Stimulated activated naive CD8-positive, alpha-beta T cell treated with anti-CD3 and anti-CD28 coated beads, Interleukin-15, Interleukin-2, amounts not matched to agents 100 U/mL and 50 U/mL, for 24 hours (primary cell): ENCODE measurements at places on chromosomes 6 and 20.

DNA sequence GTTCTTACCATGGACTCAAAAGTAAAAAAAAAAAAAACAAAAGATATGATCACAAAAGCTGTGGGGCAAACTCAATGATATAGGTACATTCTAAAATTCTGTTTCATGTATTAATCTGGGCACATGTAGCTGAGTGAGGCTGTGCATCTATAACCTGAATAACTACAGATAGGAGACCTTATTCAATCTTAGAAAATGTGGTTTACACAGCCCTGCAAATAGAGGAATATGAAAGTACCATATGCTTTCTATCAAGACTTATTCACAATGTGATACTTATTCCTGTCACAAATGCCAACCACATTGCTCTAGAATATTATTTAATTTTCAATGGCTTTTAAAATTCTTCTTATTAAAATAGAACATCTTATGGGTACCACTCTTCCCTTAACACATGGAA is 3.1 kb upstream of the SPACA1 start:
- DNase-seq, result no peak

DNA sequence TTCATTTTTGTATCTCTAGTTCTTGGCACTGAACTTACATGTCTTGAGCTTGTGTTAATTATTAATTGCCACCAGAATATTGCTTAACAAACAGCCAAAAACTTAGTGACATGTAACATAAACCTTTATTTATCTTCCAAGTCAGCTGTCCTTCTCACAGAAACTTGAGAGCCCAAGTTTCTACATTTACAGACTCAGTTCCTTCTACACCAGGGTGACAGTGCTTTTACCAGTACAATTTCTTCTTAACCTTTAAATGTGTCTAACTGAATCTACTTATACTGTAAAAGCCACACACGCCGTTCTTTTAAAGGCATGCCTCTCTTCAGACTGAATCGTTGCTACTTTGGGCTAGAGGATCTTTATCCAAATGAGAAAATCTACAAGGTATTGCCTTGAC is 539.2 kb downstream of the GRIK2 start:
- DNase-seq, result no peak

DNA sequence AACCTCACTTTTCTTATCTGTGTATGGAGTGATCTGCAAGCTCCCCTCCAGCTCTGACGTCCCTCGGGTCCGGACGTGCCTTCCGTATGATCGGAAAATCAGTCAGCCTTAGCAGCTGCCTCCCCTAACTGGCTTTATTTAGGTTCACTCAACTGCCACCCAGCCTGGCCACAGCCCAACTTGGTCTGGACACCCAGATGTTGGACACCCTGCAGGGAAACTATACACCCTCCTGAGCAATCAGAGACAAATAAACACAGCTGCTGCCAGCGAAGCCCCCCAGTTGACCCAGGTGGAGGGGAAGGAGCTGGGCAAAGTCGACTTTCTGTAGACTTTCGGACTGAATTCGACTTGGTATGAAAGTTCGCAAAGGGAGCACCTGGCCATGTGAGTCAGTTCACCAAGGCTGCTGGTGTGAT is 28.9 kb downstream of the TBC1D7 start:
- DNase-seq, result no peak

- DNase-seq, result no peak
Measured at GRCh38 chr6:32879691-32880090, 25.7 kb downstream of the PSMB9 start.

DNA sequence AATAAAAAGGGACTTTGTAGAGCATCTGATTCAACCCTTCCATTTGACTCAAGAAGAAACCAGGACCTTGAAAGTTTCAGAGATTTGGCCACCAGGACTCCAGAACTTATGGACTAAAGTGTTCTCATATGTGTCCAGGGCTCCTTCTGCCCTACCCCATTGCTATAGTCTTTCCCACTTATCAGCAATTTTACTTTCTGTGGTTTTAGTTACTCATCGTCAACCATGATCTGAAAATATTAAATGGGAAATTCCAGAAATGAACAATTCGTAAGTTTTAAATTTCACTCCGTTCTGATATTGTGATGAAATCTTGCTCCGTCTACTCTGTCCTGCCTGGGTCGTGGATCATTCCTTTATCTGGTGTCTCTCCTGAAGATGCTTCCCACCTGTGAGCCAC is 259.8 kb downstream of the PHACTR1 start:
- DNase-seq, result no peak

DNA sequence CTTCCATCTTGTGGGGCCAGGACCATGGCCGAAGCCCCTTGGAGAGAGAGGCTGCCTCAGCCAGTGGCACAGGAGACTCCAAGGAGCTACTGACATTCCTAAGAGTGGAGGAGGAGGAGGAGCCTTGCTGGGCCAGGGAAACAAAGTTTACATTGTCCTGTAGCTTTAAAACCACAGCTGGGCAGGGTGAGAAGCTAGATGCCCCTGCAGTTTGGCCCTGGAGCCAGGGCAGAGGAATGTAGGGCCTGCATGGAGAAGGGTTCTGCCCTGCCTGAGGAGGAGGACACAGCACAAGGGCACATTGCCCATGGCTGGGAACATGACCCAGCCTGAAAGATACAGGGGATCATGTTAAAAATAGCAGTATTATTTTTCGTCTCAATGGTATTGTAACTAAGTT is 37.4 kb downstream of the PLCG1 start:
- DNase-seq, result no peak

- no peak for DNase-seq
Measured at GRCh38 chr6:158416883-158417759, 104.9 kb downstream of the TULP4 start.

DNA sequence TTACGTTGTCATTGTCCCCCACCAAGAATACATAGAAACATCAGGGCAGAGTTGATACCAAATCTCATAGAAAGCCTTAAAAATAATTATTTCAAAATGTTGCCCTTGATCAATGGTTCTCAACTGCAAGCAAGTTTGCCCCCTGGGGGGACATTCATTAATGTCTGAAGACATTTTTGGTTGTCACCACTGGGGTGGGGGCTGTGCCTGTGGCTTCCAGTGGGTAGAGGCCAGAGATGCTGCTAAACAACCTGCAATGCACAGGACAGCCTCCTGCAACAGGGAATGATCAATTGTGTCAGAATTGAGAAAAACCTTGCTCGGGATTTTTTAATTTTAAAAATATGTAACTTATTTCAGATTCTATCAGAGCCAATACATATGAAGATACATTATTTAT is 130.6 kb upstream of the DOK5 start:
- no peak for DNase-seq

DNA sequence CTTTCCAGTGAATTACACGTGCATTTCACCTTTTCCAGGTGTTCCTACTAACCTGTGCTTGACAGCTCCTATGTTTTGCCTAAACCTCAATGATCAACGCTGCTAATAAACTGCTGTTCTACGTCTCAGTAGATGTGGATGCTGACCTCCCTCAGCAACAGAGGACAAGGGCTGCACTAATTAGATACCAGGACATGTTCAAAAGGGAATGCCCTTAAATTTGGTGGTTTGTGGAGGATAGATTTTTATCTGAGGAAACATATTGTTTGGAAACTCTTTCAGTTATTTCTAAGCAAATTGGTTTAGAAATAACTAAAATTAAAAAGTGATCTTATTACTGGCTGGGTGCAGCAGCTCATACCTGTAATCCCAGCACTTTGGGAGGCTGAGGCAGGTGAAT is 19.1 kb upstream of the ZDHHC14 start:
- no peak for DNase-seq

- no peak for DNase-seq
Measured at GRCh38 chr6:123810214-123810613, 6.5 kb downstream of the NKAIN2 start.

GRCh38 chr6:54419885-54420284 is 111.6 kb downstream of the TINAG start:
- DNase-seq, result no peak

DNA sequence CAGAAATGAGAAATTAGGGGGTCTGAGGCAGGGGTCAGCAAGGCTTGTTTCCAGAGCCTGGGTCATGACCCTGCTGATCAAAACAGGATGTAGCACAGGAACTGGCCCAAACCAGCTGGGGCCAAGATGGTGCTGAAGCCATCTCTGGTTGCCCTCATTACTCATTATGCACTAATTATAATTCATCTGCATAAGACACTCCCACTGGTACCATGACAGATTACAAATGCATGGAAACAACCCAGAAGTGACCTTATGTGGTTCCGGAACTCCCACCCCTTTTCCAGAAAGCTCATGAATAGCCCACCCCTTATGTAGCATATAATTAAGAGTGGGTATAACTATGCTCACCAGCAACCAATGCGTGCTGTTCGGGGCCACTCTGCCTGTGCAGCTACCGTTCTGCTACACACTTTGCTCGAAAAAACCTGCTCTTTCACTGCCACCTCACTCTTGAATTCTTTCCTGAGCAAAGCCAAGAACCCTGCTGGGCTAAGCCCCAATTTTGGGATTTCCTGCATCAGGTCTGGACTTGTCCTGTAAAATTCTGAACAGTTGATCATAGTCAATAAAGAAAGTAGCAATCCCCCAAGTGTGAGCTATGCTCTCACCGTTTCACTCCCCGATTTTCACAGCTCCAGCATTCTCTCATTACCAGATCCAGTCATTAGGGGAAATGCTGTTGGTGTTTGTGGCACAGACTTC is 122.3 kb downstream of the WDR27 start:
- DNase-seq, result no peak

DNA sequence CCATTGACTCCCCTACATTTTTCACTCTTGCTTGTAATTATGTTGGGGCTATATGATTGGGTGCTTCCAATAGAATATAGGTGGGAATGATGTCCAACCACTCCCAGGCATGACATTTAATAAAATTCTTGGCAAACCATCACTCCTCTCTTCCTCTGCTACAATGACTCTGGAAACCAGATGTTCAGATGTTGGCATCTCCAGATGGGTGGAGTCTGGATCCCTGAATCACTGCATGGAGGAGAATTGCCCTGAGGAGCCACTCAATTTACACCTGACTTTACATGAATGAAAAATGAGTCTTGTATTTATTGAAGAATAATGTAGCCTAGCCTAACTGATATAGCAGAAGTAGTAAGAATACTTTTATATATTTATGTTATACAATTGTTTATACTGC is 306.7 kb upstream of the SUPT3H start:
- DNase-seq, result no peak

- DNase-seq, result no peak
Measured at GRCh38 chr20:4881006-4881730, 120.1 kb downstream of the SLC23A2 start.
